Stimulated activated naive CD4-positive, alpha-beta T cell treated with Interleukin-2 at 50 U/mL for 16 hours (primary cell): ENCODE measurements at places on chromosomes 6 and 20.

GRCh38 chr20:61118429-61119224 lies 133.4 kb upstream of the CDH4 start:
- DNase-seq, result no peak

- DNase-seq, result no peak
Observed at GRCh38 chr20:29878281-29878741, 1379.2 kb upstream of the DEFB115 start.

DNA sequence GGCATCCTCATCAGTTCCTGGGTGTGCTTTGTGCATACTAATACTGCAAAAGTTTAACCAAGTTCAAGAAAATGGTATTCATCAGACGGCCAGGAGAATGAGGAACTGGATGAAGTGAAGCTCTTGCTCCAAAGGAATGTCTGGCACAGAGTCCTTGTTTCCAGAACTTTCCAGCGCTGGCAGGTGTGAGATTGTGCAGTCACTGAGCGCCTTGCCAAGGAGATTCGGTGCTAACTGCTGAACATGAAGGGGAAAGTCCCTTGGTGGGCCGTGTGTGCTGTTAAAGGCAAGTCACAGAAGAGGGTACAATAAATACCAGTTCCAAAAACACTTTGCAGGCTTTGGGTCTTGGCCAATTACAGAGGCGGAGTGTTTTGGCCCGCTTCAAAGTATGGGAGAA lies 262.3 kb upstream of the SOX4 start:
- no peak for DNase-seq

DNA sequence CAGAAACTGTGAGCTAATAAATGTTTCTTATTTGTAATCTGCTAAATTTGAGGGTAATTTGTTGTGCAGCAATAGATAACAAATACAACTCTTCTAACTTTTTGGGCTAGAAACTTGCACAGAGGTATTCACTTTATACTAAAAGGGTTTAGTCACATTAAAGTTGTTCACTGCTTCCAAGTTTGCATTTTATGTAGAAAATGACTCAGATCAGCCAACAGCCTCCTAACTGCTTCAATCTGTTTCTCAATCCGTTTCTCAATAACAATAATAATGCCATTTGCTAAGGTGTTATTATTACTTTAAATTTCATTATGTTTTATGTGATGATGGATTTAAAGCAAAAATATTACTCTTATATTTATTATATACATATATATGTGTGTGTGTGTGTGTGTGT lies 213.9 kb downstream of the CENPW start:
- DNase-seq, result no peak

GRCh38 chr6:35713006-35713767 lies 23.6 kb upstream of the ARMC12 start:
- no peak for DNase-seq

DNA sequence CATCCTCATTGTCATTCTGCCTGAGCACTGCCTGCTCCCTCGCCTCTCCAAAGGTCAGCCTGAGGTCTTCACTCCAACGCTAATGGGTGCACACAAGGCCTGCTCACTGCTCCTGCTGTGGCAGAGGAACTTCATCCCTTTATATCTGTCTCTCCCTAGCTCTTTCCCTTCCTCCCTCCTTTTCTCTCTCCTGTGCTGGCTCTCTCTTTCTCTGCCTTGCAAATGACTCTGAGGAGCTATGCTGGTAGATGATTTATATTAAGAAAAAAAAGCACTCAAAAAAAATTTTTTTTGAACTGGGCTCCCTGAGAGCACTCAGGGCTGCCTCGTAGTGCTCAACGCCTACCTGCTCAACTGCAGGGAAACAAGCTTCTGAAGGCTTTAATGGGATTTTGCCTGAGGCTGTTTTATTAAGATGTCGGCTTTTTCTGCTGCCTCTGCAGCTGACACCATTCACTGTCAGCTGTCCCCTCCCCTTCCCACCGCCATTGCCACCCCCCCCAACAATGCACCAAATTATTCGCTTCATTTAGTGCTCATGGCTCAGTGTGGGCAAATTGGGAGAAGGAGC lies 137.7 kb upstream of the DEFB112 start:
- no peak for DNase-seq

GRCh38 chr20:62345681-62346370 lies 21.3 kb downstream of the LAMA5 start:
- DNase-seq, result no peak

DNA sequence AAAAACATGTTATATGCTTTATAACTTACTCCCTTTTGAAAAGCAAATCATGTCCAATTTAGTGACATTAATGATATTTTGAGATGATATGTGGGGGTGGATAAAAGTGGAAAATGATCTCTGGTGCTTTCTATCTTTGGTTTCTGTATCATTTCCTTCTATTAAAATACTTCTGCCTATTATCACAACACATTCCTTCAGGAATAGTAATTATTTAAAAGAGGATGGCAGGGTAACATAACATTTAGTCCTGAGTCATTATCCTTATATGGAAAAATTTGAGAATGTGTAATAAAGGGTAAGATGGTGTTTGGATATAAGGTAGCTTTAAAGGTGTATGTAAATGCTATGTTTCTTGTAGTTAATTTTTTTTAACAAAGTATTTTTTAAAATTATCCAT lies 657.7 kb downstream of the PHF3 start:
- DNase-seq, result no peak

- DNase-seq, result no peak
Observed at GRCh38 chr6:37966801-37967200, 147.3 kb downstream of the ZFAND3 start.

- no peak for DNase-seq
Observed at GRCh38 chr6:25137480-25137879, 141.7 kb upstream of the CARMIL1 start.

DNA sequence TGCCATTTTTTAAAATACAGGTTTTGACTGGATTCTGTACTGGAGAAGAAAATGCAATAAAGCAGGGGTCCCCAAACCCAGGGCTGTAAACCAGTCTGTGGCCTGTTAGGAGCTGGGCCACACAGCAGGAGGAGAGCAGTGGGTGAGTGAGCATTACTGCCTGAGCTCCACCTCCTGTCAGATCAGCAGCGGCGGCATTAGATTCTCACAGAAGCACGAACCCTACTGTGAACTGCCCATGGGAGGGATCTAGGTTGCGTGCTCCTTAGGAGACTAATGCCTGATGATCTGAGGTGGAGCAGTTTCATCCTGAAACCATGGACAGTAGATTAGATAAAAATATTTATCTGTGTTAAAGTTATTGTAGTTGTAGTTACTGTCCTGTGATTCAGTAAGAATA lies 21.1 kb upstream of the FBXO9 start:
- DNase-seq, result no peak

GRCh38 chr20:719816-720215 lies 44.2 kb upstream of the SCRT2 start:
- no peak for DNase-seq

DNA sequence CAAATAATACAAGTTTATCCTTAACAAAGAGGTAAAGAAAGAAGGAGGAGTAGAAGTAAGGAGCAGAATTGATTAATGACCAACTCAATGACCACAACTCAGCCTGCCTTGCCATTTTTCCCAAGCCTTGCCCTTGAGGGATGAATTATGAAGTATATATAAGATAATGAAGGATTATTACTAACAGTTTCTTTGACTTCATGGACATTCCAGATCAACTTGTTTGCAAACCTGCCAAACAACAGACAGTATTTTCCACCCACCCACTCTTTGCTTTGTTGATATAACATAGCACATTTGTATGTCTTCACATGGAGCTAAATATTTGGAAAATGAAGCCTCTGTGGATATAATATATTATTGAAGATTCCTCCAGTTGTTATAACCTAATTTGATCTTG lies 9.9 kb upstream of the C6orf141 start:
- no peak for DNase-seq

DNA sequence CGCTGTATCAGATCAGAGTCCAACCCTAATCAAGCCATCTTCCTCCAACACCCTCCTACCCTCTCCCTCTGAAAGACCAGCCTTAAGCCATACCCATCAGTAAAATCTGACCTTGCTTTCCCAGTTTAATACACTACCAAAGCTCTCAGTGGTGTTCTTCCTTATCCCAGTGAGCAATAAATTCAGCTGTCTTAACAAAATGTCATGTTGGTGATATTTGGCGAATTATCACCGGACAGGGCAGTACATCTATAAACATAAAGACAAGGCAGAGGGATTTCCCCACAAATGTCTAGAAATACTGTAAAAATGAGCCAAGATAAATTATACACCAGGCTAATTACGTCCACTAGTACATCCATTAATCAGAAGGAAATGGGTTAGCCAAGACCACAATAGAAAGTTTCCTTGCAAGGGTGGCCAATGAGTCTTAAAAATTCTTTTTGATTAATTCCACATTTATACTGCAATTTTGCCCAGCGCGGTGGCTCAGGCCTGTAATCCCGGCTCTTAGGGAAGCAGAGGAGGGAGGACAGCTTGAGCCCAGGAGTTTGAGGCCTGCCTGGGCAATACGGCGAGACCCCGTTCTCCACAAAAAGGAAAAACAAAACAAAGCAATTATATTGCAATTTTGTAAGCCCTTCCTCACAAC lies 905 bp downstream of the RARS2 start:
- no peak for DNase-seq

DNA sequence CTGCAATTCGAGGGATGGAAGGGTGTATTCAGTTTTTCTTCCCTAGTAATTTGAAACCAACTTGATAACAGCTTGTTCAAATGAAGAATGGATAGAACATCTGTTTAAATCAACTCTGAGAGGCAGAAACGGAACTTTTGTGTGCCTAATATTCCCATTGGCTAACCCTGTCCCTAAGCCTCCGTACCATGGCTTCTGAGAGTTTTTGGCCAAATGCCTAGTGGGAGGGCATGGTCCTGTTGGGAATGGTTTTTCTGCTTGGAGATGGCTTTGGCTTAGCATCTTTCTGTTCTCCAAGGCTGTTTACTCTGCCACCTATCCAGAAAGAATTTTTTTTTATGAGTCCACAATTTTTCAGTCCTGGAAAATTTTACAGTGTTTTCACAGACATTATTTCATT lies 126.7 kb upstream of the MLIP start:
- no peak for DNase-seq

GRCh38 chr6:75922226-75922625 lies 150.2 kb downstream of the IMPG1 start:
- DNase-seq, result no peak

GRCh38 chr6:166167258-166167731 lies 356 bp downstream of the TBXT start:
- DNase-seq, result no peak

GRCh38 chr20:23437126-23437899 lies 2.2 kb upstream of the CSTL1 start:
- no peak for DNase-seq

- DNase-seq, result no peak
Observed at GRCh38 chr6:61538801-61539200, 747.2 kb downstream of the KHDRBS2 start.

DNA sequence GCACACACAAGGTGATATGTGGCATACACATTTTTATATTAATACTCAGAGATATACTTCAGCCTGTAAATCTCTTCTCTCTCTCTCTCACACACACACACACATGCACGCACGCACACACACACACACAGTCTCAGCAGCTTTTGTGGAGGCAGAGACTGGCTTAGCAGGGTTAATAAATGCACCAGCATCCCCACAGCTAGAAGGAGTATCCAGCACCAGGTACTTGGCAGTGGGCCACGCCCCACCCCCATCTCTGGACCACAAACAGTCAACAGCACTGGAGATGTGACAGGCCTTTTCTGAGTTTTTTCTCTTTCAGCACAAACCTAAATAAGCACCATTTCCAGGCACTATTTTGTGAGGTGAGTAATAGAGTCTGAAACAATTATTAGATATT lies 47.3 kb upstream of the LRFN2 start:
- no peak for DNase-seq

GRCh38 chr6:20467437-20467836 lies 65.8 kb downstream of the E2F3 start:
- DNase-seq, result no peak
